ENCODE measurements at places on chromosomes 6 and 20.

DNA sequence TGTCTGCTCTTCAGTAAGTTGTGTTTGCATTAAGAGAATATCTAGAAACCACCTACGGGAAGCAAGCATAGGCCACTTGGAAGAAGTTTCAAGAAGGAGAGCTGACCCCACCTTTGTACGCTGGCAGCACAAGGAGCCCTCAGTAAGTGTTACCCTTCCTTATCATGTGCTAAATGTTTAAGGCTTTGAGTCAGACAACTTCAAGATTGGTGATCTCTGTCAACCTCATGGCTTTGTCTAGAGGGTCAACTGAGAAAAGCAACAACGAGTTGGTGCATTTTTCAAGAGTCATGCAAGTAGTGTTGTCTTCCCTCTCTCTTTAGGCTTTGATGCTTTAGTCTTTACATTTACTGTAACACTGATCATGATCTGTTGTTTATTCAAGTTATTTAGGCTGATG, 53.2 kb upstream of the SPTLC3 start:
- no peak for DNase-seq

DNA sequence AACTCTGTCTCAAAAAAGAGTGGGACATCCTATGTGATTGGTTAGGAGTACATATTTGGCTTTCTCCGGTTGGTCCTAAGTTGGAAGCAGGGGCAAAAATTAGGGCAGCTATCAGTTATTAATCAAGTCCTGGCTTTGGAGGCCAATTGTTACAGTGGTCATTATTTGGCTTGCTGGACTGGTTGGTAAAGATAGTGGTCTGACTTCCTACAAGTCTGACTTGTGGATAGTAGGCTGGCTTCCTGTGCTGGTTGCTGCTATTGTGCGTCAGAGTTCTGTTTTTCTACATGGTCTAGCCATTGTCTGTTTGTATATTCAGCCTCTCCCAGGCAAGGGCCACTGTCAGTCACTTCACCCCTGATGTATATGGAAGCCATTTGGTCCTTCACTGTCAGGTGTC, 7.0 kb downstream of the ACOT8 start:
- no peak for DNase-seq

DNA sequence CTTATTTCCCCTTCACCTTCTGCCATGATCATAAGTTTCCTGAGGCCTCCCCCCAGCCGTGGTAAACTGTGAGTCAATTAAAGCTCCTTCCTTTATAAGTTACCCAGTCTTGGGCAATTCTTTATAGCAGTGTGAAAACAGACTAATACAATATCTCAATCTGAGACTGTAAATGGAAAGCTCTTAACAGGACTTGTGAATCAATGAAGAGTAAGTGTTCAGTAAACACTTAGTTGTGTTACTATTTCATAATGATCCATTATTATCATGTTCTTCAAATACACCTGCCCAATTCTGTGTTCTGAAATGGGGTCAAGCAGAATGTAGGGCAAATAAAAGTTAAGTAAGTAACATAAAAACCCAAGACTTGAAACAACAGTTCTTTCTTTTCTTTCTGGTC, 266.2 kb downstream of the TENT5A start:
- DNase-seq, result no peak

DNA sequence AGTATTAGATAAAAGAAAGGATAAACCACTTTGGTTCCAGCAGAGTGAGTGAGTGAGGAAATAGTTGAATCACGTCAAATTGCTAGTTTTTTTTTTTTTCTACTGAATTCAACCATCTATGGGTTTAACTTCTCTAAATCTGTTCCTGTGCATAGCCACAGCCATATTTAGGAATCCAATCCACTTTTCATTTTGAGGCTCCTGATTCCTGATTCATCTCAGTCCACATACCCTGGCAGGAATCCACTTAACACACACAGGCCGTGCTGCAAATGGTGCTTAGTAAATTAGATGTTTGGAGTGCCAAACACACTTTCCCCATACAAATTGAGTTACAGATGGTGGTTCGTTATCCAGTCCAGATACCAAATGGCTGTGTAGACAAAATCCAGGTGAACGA, 220.3 kb downstream of the ALDH8A1 start:
- no peak for DNase-seq

GRCh38 chr6:76694795-76695194, 622.3 kb upstream of the IMPG1 start:
- DNase-seq, result no peak

- no peak for DNase-seq
These were observed 5.9 kb downstream of the PTPRA start for GRCh38 chr20:2879146-2879545.

Measured in activated CD4-positive, alpha-beta T cell treated with anti-CD3 and anti-CD28 coated beads, Interleukin-2, amount 50 U/mL, for 1 hour (primary cell).